ENCODE measurements at places on chromosomes 1 and 21.

DNA sequence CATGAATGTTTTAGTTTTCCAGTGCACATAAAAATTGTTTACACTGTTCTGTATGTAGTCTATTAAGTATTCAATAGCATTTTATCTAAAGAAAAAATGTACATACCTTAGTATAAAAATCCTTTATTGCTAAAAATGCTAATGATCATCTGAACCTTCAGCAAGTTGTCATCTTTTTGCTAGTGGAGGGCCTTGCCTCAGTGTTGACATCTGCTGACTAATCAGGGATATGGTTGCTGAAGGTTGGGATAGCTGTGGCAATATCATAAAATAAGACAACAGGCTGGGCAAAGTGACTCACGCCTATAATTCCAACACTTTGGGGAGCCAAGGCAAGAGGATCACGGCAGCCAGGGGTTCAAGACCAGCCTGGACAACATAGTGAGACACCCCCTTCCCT, 9.0 kb downstream of the DYNLT5 start:
- H3K27ac ChIP-seq = no peak overlapping the region
- no peaks in the 10 kb centered on the region for H3K27me3 ChIP-seq
- H3K4me1 ChIP-seq = no peaks in the 10 kb centered on the region
- H3K4me3 ChIP-seq = no peak overlapping the region
- H3K36me3 ChIP-seq = no peaks in the 10 kb centered on the region

GRCh38 chr1:209277662-209278061, 305.9 kb upstream of the CAMK1G start:
- H3K4me3 ChIP-seq = no peak overlapping the region
- no peak for DNase-seq
- H3K27me3 ChIP-seq = no peaks in the 10 kb centered on the region
- H3K4me1 ChIP-seq = no peaks in the 10 kb centered on the region

- H3K27ac ChIP-seq = no peak overlapping the region
- no peaks in the 10 kb centered on the region for H3K4me1 ChIP-seq
- H3K36me3 ChIP-seq = no peaks in the 10 kb centered on the region
- H3K27me3 ChIP-seq = no peaks in the 10 kb centered on the region
- no peak overlapping the region for H3K4me3 ChIP-seq
These were observed 78.9 kb downstream of the DSCAM start for GRCh38 chr21:40768056-40768455.

GRCh38 chr21:45090966-45091365, 16.6 kb downstream of the ADARB1 start:
- no peak overlapping the region for H3K4me3 ChIP-seq
- no peaks in the 10 kb centered on the region for H3K27me3 ChIP-seq
- H3K27ac ChIP-seq = peak overlapping the region; percentile 42
- no peak for DNase-seq

- H3K36me3 ChIP-seq = no peaks in the 10 kb centered on the region
- no peaks in the 10 kb centered on the region for H3K27me3 ChIP-seq
- H3K4me3 ChIP-seq = no peak overlapping the region
- H3K4me1 ChIP-seq = peaks cover 24% of the 10 kb centered on the region
- peak overlapping the region; percentile 57 for H3K27ac ChIP-seq
These were observed 9.8 kb downstream of the RGS8 start for GRCh38 chr1:182674346-182675246.

DNA sequence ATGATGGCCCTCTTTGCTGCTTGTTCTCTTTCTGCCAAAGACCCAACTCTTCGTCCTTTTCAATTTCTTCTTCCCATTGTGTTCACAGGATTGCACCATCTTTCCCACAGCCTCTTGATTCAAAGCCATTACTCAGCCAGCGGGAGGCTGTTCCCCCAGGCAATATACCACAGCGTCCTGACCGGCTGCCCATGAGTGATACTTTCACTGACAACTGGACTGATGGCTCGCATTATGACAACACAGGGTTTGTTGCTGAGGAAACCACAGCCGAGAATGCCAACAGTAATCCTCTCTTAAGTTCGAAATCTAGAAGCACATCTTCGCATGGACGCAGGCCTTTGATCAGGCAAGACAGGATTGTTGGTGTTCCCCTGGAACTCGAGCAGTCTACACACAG, 167.4 kb downstream of the LRRC40 start:
- no peaks in the 10 kb centered on the region for H3K36me3 ChIP-seq
- no peak overlapping the region for H3K4me3 ChIP-seq
- H3K4me1 ChIP-seq = no peaks in the 10 kb centered on the region
- H3K27me3 ChIP-seq = no peaks in the 10 kb centered on the region
- DNase-seq = no peak

DNA sequence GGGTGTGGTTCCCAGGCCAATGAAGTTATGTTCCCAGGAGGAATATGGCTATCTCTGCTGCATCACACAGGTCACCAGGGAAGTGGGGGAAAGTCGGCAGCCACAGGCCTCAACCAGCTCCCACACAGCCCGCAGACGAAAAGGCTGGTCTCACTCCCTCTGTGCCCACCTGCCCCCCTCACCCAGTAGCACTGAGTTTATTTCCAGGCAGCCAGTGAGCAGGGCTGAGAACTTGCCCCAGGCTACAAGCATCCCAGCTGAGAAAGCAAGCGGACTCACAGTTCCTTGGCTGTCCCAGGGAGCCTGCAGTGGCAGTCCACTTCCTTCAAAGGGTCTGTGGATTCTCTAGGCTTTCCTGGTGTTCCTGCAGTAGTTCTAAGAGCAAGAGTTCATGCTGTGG, 68.9 kb downstream of the SLC5A9 start:
- no peak overlapping the region for H3K4me3 ChIP-seq
- no peak for DNase-seq
- H3K27me3 ChIP-seq = no peaks in the 10 kb centered on the region
- H3K27ac ChIP-seq = no peak overlapping the region
- H3K4me1 ChIP-seq = no peaks in the 10 kb centered on the region
- H3K36me3 ChIP-seq = no peaks in the 10 kb centered on the region

- H3K36me3 ChIP-seq = peaks cover 24% of the 10 kb centered on the region
- no peak for DNase-seq
- peak overlapping the region; percentile 65 for H3K4me3 ChIP-seq
- peaks cover 34% of the 10 kb centered on the region for H3K4me1 ChIP-seq
These were observed 857 bp downstream of the GPX7 start for GRCh38 chr1:52602856-52603600.

Data from tibial artery (tissue), 4 donors.